Inflammatory macrophage treated with lipopolysaccharide for 4 hours (primary cell): ENCODE measurements at places on chromosomes 5 and 9.

DNA sequence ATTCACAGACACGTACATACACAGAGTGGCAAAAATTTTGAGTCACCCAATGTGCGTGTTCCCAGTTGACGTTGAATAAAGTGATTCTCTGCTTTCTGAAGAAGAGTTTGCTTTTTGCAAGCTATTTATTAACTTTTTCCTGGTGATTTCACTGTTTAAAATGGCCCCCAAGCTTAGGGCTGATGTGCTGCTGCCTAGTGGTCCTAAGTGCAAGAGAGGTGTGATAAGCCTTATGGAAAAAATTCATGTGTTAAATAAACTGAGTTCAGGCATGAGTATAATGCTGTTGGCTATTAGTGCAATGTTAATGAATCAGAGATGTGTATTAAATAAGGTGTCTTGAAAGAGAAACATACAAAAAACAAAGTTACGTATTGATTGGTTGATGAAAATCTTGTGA, 16.9 kb downstream of the CSNK1G3 start:
- DNase-seq: no peak

GRCh38 chr5:40276426-40277102, 403.2 kb upstream of the PTGER4 start:
- peak; percentile 10 for DNase-seq

DNA sequence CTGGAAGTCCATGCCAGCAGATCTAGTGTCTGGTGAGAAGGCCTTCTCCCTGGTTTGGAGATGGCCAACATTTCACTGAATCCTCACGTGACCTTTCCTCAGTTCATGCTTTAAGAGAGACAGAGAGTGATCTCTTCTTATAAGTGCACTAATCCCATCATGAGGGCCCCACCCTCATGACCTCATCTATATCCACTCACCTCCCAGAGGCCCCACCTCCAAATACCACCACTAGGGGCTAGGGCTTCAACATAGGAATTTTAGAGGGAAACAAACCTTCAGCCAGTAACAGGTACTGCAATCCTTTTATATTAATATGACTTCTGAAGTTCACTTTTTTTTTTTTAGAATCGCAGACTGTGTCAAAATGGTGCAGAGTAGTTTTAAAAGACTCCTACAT, 496.9 kb upstream of the ADAMTS16 start:
- no peak for DNase-seq

DNA sequence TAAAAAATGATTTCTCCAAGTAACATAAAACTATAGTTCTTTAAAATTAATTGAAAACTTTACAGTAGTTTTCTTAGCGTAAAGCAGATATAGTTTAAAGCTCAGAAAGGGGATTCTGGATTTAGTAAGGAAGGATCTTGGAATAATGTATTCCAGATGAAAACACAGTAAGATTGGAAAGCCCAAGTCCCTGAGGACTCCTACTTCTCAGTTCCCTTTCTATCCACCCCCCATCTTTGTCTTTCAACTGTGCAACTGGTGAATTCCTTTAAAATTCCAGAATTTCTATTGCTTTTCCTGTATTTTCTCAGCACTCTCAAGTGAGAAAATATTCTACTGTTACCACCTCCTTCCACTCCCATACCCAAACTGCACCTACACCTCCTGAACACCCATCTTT, 184.5 kb upstream of the FBN2 start:
- no peak for DNase-seq
